ENCODE measurements at places on chromosomes 12 and 14.

GRCh38 chr12:43180242-43180641 lies 371.8 kb downstream of the ADAMTS20 start:
- H3K27me3 ChIP-seq: no peaks in the 10 kb centered on the region
- no peak for DNase-seq
- no peak overlapping the region for H3K27ac ChIP-seq
- no peaks in the 10 kb centered on the region for H3K36me3 ChIP-seq
- no peak overlapping the region for H3K4me3 ChIP-seq

- no peak for DNase-seq
- no peaks in the 10 kb centered on the region for H3K27me3 ChIP-seq
- H3K27ac ChIP-seq: no peak overlapping the region
- H3K36me3 ChIP-seq: no peaks in the 10 kb centered on the region
- peaks cover 2% of the 10 kb centered on the region for H3K4me1 ChIP-seq
Observed at GRCh38 chr12:127620735-127621355, 646.1 kb upstream of the TMEM132C start.

DNA sequence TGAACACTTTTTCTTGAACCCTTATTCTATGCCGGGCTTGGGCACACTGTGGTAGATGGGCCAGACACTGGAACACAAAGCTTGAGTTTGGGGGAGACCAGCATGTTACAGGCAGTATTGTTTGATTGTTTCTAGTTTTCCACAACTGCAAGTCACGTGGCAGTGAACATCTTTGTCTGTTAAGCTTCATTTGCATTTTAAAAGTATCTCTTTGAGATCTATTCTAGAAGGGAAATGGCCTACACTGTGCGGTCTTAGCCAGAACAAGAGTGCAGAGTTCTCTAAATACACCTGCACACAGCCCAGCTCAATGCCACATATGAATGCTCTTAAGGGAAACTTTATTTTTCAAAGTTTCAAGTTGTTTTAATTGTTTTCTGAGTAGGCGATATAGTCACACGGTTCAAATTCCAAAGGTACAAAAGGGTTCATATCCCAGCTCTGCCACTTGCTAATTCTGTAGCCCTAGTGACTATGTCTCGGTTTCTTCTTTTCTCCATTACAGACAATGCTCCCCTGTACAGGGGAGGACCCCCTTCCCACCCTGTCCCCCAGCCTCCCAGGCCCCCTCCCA lies 24.9 kb downstream of the RIN3 start:
- H3K27me3 ChIP-seq: no peaks in the 10 kb centered on the region
- peaks cover 73% of the 10 kb centered on the region for H3K4me1 ChIP-seq
- no peak overlapping the region for H3K4me3 ChIP-seq
- no peak for DNase-seq

DNA sequence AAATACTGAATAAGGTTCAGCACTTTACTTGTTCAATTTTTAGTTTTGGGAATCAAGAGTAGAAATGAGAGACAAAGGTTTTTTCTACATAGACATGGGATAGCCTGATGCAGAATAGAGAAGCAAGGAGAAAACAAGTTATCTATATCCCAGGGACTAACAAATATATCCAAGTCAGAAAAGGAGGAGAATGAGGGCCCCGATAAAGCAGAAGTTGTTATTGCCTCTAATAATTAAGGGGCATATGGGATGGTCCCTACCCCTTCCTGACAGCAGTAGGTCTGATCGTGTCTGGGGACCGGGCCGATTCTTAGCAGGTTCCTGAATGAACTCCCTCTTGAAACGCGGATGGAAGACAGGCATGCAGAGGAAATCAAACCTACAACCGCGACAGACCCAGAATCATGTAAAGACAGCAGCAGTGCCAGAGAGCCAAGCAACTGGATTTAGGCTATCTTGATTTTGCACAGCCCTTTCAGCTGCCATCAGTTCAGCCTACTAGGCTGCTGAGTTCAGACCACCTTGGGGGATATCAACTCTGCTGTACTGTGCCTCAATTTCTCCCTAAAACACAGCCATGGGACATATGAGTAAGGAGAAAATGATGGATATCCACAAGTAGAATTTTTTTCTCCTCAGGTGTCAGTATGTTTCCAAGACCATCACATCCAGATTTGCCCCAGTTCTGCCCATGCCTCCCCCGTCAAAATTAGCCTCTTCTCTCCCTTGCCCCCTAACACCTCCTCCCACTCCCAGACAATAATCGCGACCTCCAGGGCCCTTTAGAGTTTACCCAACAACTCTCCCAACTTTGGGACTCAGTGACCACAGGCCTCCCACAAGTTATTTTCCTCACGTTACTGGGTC lies 706 bp downstream of the PRMT5 start:
- H3K4me1 ChIP-seq: peaks cover 20% of the 10 kb centered on the region
- H3K27me3 ChIP-seq: no peaks in the 10 kb centered on the region
- no peak overlapping the region for H3K4me3 ChIP-seq
- no peak overlapping the region for H3K27ac ChIP-seq
- peaks cover 16% of the 10 kb centered on the region for H3K36me3 ChIP-seq
- no peak for DNase-seq

DNA sequence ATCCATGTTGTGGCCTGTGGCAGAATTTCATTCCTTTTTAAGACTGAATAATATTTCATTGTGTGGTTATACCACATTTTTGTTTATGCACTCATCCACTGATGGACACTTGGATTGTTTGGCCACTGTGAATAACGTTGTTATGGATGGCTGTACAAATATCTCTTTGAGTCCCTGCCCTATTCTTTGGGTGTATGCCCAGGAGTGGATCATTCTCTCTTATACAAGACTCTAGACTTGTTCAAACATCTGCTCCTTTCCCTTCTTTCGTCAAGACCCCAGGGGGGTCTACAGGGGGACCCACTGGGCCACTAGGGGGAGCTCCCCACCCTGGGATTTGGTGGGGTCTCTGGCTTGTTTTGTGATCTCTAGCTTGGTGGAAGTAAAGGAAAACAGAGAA lies 77.4 kb downstream of the FBXL14 start:
- H3K4me1 ChIP-seq: no peaks in the 10 kb centered on the region
- H3K4me3 ChIP-seq: no peak overlapping the region
- no peak for DNase-seq
- H3K27ac ChIP-seq: no peak overlapping the region

GRCh38 chr14:90536092-90536491 lies 139.3 kb downstream of the CALM1 start:
- H3K4me3 ChIP-seq: no peak overlapping the region
- no peak for DNase-seq
- peaks cover 3% of the 10 kb centered on the region for H3K36me3 ChIP-seq
- H3K4me1 ChIP-seq: no peaks in the 10 kb centered on the region
- no peak overlapping the region for H3K27ac ChIP-seq
- H3K27me3 ChIP-seq: peaks cover 41% of the 10 kb centered on the region

Measured in effector memory CD8-positive, alpha-beta T cell (primary cell).